ENCODE measurements at places on chromosomes 6 and 20. TPM values are rescaled to one million over a fixed set of nuclear protein-coding genes. Genes with fewer than 3 reads are reported as not detected.

The ESR1 gene
- not detected for total RNA-seq

The ARFGAP1 gene
- 103 TPM for total RNA-seq

The COX4I2 gene
- not detected for total RNA-seq

The OTOR gene
- not detected for total RNA-seq

The KCNK16 gene
- not detected for total RNA-seq

The PSMB1 gene
- 420 TPM for total RNA-seq

The SFTA2 gene
- total RNA-seq, result not detected

The VWA7 gene
- 0.34 TPM for total RNA-seq

The PGBD1 gene
- 13.6 TPM for total RNA-seq

The TRIM10 gene
- not detected for total RNA-seq

The NKX2-4 gene
- total RNA-seq, result not detected

The CALHM6 gene
- total RNA-seq, result not detected

The EPPIN gene
- total RNA-seq, result not detected

The BCAS4 gene
- total RNA-seq, result 15.3 TPM

DNA sequence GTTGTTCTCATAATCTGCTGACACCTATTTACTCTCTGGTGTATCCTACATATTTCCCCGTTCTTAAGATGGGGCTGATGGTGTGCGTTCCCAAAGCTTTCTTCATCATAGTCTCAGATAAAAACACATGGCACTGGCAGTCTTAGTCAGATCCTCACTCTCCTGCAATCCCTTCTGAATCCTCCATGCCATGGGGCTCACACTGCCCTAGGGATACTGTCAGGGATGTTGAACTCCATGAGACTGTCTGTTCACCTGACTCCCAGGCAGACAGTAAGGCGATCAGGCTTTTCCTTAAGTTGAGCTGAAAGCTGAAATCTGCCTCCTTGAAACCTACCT, 76.0 kb downstream of the SLX4IP start:
- no peak for DNase-seq

DNA sequence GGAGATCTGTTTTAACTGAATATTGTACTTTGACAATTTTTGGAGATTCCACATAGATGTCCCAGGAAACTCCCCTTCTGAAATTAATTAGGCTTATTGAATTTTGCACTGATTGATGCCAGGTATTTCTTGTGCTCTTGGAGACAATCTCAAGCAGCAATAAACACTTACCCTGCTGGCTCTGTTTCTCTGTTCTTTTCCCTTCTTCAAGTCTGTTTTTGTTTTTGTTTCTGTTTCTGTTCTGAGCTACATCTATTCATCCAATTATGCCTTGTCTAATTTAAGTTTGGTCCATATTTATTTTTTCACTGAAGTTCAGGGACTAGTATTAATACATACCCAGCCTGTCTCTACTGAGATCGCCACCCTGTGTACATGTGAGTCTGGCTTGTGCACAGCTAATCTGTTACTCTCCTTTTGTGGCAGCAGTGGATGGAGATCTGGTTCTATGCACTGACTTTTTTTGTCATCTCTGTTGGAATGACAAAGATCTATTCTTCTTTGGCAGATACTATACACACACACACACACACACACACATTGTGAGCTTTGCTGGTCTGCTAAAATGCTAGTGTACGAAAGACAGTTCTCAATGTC, 51.9 kb downstream of the IL22RA2 start:
- no peak for DNase-seq

- DNase-seq, result no peak
Observed at GRCh38 chr6:34671367-34671766, 25.2 kb downstream of the ILRUN start.

GRCh38 chr6:129498950-129499842, 210.8 kb downstream of the ARHGAP18 start:
- peak; percentile 66 for DNase-seq

DNA sequence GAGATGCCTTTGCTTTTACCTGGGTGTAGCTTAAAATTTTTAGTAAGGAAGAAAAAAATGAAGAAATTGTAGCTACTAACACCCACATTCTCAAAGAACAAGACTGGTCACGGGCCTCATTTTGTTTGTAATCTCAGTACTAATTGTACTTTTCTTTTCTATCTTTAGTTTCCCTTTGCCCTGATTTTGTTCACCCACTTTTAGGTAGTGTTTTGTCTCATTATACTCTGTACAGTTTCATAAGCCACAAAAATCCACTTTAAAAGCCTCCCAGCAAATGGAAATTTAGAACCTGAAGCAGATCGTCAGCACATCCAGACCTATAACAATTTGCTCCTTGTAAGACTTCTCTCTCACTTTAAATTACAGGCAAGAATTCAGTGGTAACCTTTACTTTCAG, 43.3 kb downstream of the TP53INP2 start:
- DNase-seq, result no peak

- no peak for DNase-seq
Observed at GRCh38 chr20:36308353-36308752, 2.2 kb downstream of the DLGAP4 start.

- DNase-seq, result no peak
Observed at GRCh38 chr20:25466846-25467245, 59.4 kb downstream of the GINS1 start.

- no peak for DNase-seq
Observed at GRCh38 chr20:10371467-10371866, 62.6 kb downstream of the MKKS start.

DNA sequence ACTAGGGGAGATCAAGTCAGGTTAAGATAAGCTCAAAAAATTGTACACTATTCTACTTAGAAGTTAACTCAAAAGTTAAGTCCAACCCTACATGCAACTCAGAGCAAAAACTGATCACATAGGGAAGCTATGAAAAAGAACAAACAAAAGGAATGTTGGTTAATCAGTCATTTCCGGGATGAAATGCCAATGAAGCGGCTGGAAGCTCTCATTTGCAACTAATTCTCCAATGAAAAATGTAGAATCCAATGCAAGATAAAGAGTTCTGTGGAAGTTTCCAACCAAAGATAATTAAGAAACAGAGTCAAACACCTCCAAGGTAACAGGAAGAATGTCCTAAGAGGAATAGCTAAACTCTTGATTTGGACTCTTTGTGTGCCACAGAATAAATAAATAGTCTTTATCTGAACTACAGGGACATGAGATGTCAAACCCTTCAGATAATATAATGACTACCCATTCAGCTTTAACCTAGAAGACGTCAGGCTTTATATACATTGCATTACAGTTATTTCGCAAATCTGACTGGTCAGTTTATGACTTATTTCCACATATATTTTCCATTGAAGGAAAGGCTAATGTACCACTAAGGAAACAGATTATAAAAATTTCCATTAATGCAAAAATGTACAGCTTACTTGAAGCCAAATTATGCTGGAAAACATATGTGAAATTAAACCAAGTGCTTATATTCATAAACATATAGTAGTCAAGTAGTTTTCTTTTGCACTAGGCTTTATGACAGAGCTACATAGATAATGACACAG, 48.0 kb upstream of the DST start:
- DNase-seq, result no peak

GRCh38 chr6:113412589-113413357, 444.4 kb upstream of the MARCKS start:
- no peak for DNase-seq

- DNase-seq, result no peak
Observed at GRCh38 chr6:146984251-146984924, 219.8 kb upstream of the STXBP5 start.

GRCh38 chr6:106124437-106125430, 38.6 kb downstream of the PRDM1 start:
- DNase-seq, result no peak

DNA sequence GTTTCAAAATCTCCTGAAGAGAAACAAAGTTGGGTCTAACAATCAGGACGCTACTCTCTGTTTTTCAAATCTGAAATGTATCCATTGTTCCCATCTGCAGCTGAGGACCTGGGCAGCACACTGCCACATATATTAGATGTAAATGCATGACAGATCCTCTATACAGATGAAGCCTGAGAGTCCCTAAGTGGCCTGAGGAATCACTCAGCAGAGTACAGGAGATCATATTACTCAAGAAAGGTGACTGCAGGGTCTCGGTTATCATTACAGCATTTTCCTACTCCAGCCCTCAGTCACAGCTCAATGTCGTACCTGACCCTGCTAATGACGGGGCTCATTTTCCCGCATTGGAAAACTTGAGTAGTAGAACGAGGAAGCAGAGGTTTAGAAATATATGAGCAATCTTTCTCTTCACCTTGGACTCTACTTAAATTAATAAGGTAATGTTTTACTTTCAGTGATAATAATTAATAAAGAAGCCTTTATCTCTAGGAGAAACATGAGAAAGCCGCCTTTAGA, 256.2 kb upstream of the IRAK1BP1 start:
- DNase-seq, result no peak

- DNase-seq, result no peak
Observed at GRCh38 chr6:94733066-94733465, 844.3 kb upstream of the MANEA start.

DNA sequence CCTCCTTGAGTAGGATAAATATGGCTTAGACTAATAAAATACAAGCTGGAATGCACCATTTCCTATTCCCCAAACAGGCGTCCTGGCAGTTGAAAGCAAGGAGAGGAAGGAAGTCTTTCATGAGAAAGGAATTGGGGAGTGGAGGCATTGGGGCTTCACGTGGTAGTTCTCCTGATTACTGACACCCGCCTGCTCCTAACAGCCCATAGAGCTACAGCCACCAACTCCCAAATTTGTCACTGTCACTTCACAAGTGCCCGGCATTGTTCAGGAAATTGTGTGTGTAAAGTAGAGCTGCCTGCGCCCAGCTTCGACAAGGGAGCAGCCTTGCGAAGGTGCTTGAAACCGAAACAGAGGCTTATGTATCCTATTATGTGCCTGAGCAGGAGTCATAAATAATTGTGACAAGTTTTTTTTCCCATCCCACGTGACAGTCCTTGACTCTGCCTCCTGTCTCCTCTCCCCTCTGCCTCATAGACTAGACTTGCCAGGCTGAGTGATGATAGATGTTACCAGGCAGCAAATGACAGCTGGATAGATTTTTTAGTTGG, 301.7 kb upstream of the ZFP64 start:
- DNase-seq, result no peak

DNA sequence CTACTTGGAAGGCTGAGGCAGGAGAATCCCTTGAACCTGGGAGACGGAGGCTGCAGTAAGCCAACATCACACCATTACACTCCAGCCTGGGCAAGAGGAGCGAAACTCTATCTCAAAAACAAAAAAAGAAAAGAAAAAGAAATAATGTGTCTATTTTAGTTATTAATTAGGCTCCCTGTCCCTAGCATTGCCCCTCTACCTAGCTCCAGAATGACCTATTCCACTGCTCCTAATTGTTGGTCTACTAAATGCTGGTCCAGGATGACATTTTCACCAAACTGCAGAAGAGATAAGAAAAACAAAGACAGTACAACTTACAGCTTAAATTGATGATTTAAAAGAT, 429.7 kb upstream of the SOX4 start:
- no peak for DNase-seq

DNA sequence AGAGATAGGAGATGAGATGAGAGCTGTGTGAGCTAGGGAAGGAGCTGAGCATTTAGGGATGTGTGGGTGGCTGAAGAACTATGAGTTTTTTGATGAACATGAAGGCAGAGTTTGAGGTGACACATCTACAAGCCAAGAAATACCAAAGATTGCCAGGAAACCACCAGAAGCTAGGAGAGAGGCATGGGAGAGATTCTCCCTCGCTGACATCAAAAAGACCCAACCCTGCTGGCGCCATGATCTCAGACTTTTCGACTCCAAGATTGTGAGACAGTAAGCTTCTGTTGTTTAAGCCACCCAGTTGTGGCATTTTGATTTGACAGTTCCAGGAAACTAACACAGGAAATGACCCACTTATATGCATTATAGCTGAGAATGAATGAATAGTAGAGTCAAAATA, 790.9 kb downstream of the TFAP2A start:
- DNase-seq, result no peak

GRCh38 chr6:155936551-155936950, 480.9 kb upstream of the NOX3 start:
- DNase-seq, result no peak

DNA sequence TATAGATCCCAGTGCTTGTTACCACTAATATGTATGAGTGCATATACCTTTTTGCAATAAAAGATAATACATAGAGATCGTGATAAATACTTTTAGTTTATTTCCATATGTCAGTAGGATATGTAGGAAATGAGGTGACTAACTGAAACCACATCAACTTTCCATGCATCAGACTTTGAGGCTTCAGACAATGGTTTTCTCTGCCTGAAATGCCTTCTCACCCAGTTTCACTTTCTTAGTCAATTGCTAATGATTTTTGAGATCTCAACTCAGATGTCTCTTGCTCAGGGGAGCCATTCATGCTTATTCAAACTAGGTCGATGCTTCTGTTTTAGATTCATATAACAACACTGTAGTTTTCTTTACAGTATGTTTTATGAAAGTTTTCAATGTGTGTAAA, 626.6 kb upstream of the ADGRB3 start:
- DNase-seq, result no peak

DNA sequence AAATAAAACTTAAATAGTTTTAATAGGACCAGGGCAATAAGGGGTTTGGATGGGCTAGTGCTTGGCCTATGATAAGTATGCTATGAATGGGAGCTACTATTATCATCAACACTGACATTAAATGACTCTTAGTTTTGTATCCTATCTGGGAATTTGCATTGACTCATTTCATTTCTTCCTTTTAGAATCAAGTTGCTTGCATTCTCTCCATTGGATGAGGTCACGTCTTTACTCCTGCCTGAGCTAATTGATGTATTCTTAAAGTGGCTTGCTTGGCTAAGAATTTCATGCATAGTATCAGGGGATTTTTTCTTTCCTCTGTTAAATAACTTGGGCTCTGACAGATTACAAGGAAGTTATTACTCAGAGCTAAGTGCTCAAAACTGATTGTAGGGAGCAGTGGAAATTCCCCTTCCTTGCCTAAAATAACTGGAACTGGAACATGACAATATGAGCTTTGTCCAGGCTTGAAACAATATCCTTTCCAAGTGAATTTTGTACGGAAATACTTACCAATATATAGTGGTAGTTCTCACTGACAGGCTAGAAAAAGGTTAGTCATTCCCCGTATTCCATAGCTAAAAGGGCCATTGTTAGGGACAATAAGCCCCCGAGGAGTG, 169.9 kb downstream of the BCAS1 start:
- no peak for DNase-seq

DNA sequence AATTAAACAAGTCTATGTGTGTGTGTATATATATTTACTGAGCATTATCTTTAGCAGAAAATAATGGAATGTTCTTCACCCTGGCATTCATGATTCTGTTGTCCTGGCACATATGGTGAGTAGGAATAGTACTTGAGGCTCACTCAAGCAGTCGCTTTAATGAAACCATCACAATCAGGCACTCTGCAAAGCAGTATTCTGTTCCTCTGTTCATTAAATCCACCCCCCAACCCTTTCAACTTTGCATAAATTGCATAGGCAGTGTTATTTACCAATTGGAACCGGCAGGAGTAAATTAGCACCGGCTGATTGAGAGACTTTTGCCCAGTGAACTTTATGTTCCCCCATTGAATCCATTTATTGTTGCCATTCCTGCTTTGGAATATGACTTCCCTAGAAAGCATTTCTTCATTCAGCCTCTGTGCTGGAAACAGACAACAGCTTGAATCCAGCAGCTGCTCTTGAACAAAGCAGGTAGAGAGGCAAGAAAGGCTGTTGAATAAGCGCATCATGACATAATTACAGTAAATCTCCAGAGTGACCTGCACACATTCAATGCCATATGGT, 268.0 kb upstream of the RNF217 start:
- no peak for DNase-seq

Data from neural progenitor cell (in vitro differentiated cells).